IMR-90 (cell line): ENCODE measurements at places on chromosomes 12 and 14. TPM values are rescaled to one million over a fixed set of nuclear protein-coding genes. Genes with fewer than 3 reads are reported as not detected.
A peak's percentile ranks its signal among the peaks of the same experiment; 100 is the strongest.

- DNase-seq, result peak; percentile 52
These were observed 180.2 kb downstream of the FOXN3 start for GRCh38 chr14:89236851-89237250.

GRCh38 chr12:103301642-103302591, 193.9 kb downstream of the C12orf42 start:
- no peak for DNase-seq

GRCh38 chr14:104192883-104193245, 54.5 kb downstream of the KIF26A start:
- no peak for DNase-seq

Gene USP44
- total RNA-seq, result 33.5 and 40.3 TPM in 2 replicates

DNA sequence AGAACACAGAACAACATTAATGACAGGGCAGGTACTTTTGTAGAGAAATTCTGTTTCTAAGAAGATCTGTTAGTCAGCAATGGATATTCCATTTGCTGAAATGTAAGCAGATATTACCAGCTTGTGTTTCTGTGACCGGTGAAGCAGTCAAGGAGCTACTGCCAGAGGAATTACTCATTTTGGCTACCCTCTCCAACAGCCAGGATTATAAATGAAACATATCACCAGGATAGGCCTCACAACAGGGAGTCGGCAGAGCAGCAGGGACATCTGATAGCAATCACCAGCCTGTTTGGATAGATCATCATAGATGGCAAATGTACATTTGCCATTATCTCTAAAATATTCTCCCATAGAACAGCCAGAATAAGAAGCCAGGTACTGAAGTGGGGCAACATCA, 440.7 kb downstream of the KCNH5 start:
- peak; percentile 45 for DNase-seq

Gene CCDC63
- not detected in 2 replicates for total RNA-seq

DNA sequence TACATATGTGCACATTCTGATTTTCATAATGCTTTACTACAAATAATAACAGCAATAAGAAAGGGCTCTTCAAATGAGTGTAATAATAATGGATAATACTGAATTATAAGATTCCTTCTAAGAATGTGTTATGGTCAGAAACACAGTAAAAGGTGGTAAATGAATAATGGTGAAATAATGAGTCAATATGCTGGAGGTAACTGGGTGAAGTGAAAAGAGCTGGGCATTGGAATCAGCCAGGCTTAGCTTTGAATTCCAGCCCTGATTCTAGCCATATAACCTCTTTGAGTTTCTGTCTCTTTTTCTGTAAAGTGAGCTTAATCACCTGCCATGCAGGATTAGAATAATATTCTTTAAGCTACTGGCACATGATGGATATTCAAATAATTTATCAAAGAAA, 39.1 kb downstream of the PLEKHA5 start:
- no peak for DNase-seq

DNA sequence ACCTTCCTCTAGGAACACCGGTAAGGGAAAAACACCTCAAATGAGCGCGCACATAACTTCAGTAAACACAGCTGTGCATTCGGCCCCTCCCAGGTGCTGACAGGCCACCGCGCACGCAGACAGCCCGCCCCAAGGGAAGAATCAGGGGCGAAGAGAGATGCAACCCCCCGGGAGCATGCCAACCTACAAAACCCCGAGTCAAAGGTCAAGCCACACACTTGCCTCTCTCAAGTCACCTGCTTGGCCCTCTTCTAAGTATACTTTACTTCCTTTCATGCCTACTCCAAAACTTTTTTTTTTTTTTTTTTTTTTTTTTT, 2.3 kb upstream of the CYP46A1 start:
- no peak for DNase-seq

- DNase-seq, result peak; percentile 54
These were observed 107.4 kb downstream of the AEBP2 start for GRCh38 chr12:19546611-19547162.

Gene KCNH5
- total RNA-seq, result under 0.01 TPM in 2 replicates

Gene PHLDA1
- 27.8 and 47.8 TPM in 2 replicates for total RNA-seq

DNA sequence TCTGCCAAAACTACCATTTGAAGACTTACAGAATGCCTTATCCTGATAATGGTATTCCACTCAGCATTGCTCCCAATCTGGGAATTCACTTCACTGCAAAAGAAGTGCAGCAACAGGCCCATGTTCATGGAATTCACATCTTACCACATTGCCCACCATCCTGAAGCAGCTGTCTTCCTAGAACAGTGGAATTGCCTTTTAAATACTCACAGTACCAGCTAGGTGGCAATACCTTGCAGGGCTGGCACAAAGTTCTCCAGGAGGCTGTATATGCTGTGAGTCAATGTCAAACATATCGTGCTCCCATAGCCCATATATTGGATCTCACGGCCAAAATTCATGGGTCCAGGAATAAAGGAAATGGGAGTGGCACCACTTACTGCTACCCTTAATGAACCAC, 83.8 kb upstream of the PLEKHG7 start:
- no peak for DNase-seq

DNA sequence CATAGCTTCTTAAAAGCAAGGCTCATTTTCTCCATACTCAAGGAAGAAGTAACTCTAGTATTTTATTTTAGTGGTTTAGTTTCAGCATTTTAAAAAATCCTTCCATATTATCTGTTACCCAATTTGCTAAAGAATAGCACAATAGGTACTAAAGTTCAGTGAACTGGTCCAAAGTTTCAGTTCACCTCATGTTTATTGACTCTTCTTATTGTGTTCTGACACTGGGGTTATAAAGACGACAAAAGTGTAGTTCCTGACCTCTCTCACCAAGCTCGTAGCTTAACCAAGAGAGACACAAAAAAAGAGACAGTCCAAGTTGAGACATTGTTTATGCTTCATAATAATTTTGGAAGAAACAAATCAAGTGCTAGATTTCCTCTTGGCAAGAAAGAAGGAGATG, 40.8 kb upstream of the SLC38A2 start:
- no peak for DNase-seq

DNA sequence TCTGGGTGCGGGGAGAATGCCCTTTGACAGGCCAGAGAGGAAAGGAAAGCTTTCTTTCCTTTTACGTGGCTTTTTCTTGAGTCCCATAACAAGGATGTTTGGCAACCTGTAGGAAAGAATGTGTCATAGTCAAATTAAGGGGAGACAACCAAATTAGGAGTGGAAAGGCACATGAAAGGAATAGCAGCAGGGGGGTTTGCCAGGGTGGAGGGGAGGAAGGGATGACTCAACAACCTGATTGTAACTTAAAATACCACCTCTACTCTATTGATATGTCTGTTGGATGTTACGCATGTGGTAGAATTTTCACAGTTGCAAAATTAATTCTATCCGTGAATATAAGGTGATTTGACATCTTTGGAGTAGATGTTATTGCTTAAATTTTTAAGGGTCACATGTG, 28.5 kb upstream of the MYBPC1 start:
- no peak for DNase-seq

GRCh38 chr12:39959031-39959430, 146.8 kb downstream of the SLC2A13 start:
- no peak for DNase-seq

- DNase-seq, result peak; percentile 97
These were observed 133.4 kb downstream of the KICS2 start for GRCh38 chr12:64088431-64089349.

DNA sequence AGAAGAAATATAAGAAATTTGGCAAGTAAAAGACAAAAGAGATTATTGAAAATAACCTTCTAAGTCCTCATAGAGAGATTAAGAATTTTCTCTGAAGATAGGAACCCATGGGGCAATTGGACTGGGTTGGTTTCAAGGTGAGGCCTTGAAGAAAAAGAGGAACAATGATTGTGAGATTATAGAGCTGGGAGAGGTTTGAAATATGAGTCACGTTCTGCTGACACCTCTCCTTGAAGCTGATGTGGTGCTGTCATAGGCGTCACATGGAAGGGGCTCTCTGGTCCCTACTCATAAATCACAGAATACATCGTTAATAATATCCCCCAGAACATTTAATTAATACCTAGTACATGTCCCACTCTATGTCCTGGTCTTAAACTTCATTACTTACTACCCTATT, 227.6 kb upstream of the PDE3A start:
- DNase-seq, result no peak

DNA sequence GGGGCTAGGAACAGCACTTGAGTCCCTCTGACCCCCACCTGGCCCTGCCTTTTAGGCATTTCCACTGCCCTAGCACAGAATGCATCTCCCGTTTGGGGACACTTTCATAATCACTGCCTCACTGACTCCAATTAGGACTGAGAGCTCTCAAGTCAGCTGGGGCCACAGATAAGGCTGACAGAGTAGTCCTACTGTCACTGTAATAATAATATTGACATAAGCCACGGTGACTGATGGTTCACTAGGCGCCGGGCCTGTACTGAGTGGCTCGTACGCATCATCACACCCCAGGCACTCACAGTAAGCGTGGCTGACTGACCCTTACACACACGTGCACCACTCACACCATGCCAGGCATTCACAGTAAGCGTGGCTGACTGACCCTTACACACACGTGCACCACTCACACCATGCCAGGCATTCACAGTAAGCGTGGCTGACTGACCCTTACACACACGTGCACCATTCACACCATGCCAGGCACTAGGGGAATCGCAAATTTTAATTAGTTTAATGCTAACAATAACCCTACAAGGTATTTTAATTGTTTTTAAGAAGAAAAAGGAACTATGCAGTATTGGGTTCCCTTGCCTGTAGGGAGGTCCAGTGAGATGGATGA, 87.7 kb downstream of the CHGA start:
- DNase-seq, result no peak

GRCh38 chr12:95809000-95809680, 18.6 kb upstream of the NTN4 start:
- no peak for DNase-seq

Gene SLCO1B3
- total RNA-seq, result not detected in 2 replicates

Gene NINJ2
- total RNA-seq, result not detected in 2 replicates

DNA sequence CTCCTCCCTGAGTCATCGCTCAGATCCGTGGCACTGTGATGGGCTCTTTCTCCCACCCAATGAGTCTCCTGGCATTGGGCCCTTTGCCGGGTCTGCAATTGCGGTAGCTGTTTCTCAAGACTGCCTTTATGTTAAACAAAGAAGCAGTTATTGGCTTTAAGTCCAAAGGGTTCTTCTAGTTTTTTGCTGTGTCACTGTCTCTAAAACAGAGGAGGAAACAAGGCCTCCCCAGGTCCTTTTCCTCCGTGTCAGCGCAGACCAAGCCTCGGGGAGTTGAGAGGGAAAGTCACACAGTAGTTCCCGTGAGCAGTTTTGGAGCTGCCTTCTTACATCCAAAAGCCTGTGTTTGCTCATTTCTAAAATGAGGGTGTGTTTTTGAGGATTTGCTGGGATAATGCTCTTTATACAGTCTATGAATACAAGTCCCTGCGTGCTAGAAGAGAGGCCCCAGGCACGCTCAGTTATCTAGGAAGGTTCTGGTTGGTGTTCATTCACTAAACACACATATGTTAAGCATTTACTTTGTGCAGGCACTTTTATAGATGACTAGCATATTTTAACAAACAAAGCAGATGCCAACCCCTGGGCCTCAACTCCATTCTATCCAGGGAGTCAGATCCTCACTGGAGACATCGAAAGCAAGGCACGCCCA, 126.0 kb upstream of the PZP start:
- DNase-seq, result peak; percentile 24

GRCh38 chr12:32305163-32305562, 94.2 kb upstream of the FGD4 start:
- peak; percentile 50 for DNase-seq
